ENCODE measurements at places on chromosomes 16 and 17.

DNA sequence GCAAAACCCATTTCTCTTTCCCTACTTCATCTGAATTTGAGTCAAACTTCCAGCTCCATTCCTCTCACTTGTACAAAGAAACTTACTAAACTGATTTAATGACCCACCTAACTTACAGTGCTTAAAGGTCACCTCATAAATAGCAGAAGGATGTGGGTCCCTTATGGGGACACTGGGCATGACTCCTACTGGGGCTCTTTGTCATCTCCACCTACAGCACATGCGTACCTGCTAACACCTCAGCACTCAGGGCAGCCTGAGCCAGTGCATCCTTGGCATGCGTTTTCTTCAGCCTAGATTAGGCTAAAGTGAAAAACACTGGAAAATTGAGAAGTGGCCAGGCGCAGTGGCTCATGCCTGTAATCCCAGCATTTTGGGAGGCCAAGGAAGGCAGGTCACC is 63.2 kb downstream of the HELZ start:
- no peak for DNase-seq

- DNase-seq, result no peak
These were observed 260.5 kb upstream of the IRX3 start for GRCh38 chr16:54547052-54547451.

DNA sequence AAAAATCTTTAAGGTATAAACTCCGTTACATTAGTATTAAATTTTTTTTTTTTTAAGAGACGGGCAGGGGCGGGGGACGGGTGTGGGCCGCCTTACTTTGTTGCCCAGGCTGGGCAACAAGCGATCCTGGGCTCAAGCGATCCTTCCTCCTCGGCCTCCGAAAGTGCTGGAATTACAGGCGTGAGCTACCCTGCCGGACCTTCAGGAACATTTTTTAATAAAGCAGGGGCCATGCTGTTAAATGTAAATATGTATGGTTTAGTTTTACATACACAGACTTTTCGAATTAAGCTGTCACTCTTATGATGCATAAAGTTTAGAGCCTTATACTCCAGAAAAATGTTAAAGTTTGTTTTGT is 2.4 kb downstream of the PPM1D start:
- no peak for DNase-seq

DNA sequence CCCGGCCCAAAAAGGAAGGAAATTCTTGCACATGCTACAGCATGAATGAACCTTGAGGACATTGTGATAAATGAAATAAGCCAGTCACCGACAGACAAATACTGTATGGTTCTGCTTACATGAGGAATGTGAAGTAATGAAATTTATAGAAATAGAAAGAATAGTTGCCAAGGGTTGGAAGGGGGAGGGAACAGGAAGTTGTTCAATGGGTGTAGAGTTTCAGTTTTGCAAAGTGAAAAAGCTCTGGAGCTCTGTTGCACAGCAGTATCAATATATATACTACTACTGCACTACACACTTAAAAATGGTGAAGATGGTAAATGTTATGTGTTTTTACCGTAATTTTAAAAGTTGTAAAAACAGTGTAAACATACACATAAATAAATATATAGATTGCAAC is 43.7 kb downstream of the PKD1L3 start:
- no peak for DNase-seq

GRCh38 chr17:47685556-47686275 is 8.2 kb upstream of the TBKBP1 start:
- DNase-seq, result no peak

DNA sequence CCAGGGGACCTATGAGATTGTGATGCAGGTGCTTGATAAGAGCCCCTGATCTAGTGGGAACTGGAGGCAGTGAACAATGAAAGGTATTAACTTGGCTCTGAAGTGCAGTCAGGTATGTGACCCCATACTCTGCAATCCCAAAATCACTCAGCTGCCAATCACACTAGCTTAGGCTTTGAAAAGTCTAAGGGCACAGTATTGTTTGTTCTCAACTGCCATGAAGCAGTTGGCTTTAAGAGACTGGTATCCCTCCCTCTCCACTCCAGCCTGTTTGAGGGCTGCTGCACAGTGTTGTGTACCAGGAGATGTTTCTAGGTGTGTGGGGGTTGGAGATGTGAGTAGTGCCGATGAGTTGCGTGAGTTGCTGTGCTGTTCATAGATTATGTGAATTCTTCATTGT is 2.4 kb downstream of the YPEL2 start:
- no peak for DNase-seq

DNA sequence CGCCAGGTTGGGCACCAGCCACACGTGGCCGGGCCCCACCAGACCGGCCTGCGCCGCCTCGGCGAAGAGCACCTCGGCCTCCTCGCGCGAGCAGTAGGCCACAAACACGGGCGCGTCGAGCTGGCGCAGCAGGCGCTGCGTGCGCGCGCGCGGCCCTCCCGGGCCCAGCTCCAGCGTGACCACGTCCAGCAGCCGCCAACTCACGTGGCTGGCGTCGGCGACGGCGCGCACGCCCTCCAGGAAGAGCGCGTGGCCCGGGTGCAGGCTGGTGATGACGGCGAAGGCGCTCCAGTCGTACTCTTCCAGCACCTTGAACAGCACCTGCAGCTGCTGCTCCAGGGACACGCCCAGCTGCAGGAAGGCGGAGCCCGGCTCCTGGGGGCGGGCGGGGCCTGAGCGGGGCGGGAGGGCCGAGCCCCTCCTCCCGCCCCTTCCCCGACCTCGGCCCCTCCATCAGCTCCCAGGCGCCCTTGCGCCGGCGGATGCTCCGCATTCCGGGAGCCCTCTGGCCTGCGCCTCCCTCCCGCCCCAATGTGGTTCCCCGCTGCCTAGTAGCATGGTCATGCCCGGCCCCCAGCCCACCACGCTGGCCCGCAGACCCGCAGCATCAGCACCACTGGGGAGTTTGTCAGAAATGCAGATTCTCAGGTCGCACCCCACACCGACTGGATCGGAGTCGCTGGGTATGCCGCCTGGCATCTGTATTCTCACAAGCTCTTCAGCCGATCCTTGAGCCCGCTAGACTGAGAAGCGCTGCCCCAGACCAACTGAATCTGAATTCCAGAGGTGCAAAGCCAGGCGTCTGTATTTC is 7.2 kb downstream of the GRIN2C start:
- no peak for DNase-seq

GRCh38 chr16:82732461-82732860 is 105.7 kb downstream of the CDH13 start:
- DNase-seq, result no peak

- no peak for DNase-seq
These were observed 98.2 kb downstream of the AXIN2 start for GRCh38 chr17:65463242-65463641.

GRCh38 chr16:82323171-82323570 is 153.1 kb upstream of the MPHOSPH6 start:
- DNase-seq, result no peak

- DNase-seq, result no peak
These were observed 442.8 kb downstream of the HS3ST4 start for GRCh38 chr16:26134588-26134987.

GRCh38 chr16:72856797-72857196 is 191.1 kb downstream of the ZFHX3 start:
- no peak for DNase-seq

DNA sequence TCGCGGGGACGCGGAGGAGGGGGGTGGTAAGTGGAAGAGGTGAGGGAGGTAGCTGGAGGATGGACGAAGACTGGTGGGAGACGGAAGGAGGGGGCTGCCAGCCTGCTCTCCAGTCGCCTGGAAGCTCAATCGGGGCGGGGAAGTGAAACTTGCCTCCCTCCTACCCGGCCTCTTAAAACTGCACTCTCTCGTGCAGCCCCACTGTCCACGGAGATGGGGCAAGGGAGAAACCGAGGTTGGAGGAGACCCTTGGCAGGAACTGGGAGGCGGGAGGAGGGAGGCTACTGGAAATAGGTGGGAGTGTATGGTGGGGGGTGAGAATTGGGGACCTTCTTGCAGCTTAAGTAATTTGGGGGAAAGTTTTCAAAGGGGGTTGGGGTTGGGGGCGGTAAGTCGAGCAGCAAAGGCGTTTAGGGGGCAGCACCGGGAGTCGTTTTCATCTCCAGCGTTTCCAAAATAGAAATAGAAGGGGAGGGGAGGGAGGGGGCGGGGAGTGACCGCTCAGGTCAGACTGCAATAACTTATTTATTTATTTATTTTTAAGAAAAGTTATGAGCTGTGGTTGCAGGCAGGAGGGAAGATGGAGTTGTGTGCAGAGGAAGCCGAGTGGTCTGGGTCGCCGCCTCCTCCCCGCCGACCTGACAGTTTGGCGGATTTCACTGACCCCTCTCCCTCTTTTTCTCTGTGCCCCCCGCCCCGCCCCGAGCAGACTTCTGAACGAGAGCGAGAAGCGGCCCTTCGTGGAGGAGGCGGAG is 1.4 kb downstream of the SOX9 start:
- no peak for DNase-seq

GRCh38 chr17:78664476-78665386 is 87.5 kb upstream of the DNAH17 start:
- no peak for DNase-seq

GRCh38 chr17:44501866-44502375 is 1.3 kb downstream of the GPATCH8 start:
- DNase-seq, result no peak

DNA sequence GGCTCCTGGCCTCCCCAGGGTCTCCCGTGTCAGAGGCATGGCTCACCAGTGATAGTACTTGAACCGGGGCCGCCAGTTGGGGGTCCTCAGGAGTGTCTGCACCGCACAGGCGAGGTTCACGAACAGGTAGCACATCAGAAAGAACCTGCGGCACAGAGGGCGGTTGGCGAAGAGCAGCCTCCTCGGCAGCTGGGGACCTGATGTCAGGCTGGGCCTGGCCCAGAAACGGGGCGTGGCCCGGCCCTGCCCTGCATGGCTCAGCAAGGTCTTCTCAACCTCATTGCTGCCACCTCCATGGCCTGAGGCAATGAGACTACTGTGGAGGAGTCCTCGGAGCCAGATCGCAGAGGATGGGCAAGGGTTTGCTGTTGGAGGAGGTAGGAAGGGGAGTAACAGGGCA is 4.1 kb upstream of the LCAT start:
- no peak for DNase-seq

DNA sequence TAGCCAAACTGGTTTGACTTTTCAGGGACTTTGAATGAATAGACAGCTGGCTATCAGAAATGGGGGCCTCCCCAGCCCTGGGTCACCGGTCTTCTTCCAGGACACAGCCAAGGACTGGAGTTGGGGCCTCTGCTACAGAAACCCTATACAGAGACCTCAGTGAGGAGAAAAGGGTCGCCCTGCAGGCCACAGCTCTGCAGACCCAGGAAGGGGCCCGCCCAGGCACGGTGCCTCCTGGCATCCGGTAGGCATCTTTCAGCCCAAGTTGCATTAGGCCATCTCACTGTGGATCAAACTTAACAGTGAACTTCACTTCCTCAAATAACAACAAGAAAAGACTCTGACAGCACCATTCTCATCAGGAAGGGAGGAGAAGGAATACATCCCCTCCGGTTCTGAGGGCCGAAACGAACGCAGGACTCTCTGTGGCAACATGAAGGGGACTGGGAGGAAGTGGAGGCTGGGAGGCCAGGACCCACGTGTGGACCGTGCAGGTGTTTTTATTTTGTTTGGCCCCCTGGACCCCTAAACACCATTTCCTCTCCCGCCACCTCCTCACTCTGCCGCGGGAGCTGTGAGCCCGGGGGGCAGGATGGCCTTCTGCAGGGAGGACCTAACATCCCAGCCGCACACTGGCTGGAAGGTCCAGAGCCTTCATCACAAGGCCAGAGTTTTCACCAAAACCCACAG is 7.2 kb downstream of the SLC38A10 start:
- DNase-seq, result no peak

- DNase-seq, result no peak
These were observed 59.3 kb downstream of the CREBBP start for GRCh38 chr16:3821184-3821583.

- DNase-seq, result no peak
These were observed 165.1 kb downstream of the CHD9 start for GRCh38 chr16:53219795-53220454.

- no peak for DNase-seq
These were observed 208.3 kb downstream of the KCNJ2 start for GRCh38 chr17:70377654-70378053.

DNA sequence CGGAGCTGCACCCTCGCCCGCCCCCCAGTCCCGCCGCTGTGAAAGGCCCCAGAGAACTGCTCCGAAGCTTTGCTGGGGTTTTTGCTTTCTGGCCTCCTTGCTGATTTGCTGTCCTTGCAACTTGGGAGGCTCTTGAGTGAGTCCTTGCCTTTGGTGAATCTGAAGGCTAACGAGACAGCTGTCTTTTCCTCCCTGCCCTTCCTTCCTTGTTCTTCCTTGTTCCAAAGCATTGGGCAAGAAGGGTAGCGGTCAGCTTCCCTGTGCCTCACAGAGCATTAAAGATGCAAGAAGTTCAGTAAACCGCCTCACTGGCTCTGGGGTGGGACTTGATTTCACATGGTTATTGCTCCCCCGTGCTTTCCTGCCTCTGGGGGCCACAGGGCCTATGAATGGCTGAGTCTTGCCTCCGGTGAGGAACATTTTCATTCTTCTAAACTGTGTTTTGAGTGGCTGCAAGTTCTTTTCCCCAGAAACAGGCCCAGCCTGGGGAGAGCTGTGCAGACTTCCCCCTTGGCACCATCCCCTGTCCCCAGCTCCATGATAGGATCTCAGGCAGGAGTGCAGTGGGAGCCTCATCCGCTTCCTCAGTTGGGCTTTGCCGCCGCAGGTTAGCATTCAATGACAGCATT is 1.4 kb downstream of the YPEL2 start:
- no peak for DNase-seq

- DNase-seq, result no peak
These were observed 85.3 kb upstream of the LGALS9 start for GRCh38 chr17:27545562-27546229.

GRCh38 chr17:9948928-9949327 is 43.9 kb upstream of the RCVRN start:
- DNase-seq, result no peak

DNA sequence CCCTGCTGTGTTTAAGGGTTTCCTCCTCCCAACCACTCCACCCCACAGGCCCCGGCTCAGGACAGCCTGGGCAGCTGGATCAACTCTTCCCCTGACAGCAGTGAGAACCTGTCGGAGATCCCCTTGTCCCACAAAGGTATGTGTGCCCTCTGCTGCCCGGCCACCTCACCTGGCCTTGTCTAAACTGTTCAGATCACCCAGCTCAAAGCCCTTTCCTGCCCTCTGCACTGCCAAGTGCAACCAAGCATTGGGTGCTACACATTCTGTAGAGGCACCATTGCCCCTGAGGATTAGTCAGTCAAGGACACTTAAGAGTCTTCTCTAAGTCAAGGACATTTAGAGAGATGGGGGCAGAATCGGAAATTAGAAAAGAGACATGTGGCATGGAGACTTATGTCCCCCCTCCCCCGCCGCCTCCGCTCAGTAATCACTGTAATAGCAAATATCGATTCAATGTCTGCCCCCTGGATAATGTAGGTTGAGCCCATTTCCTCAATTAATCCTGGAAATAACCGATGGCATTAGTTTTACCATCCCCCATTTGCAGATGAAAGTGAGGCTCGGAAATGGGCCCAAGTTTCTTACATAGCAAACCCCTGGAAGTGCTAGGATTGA is 8.1 kb downstream of the BTBD17 start:
- no peak for DNase-seq

- DNase-seq, result no peak
These were observed 798.4 kb upstream of the EEF2KMT start for GRCh38 chr16:5895976-5896375.

All from fibroblast of the conjunctiva (primary cell).